Stimulated activated CD4-positive, alpha-beta T cell treated with anti-CD3 and anti-CD28 coated beads, TNF-alpha, amount 100 ng/mL, for 1 hour (primary cell): ENCODE measurements at places on chromosomes 11 and 22.

GRCh38 chr11:102836290-102836875, 7.0 kb downstream of the MMP3 start:
- no peak for DNase-seq

DNA sequence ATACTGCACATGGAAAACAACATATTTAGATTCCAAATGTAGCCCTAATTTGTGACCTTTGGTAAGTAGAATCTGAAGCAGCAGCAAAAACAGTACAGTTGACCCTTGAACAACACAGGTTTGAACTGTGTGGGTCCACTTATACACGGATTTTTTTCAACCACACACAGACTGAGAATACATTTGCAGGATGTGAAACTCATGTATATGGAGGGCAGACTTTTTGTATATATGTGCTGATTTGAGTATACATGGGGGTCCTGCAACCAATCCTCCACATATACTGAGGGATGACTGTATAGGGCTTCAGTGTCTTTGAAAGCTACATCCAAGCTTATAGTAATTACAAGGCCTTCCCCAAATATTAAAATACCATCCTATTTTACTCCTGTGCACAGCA, 120.5 kb downstream of the MPPED2 start:
- DNase-seq = no peak

GRCh38 chr22:48068323-48068885, 1306.0 kb downstream of the TBC1D22A start:
- DNase-seq = no peak

DNA sequence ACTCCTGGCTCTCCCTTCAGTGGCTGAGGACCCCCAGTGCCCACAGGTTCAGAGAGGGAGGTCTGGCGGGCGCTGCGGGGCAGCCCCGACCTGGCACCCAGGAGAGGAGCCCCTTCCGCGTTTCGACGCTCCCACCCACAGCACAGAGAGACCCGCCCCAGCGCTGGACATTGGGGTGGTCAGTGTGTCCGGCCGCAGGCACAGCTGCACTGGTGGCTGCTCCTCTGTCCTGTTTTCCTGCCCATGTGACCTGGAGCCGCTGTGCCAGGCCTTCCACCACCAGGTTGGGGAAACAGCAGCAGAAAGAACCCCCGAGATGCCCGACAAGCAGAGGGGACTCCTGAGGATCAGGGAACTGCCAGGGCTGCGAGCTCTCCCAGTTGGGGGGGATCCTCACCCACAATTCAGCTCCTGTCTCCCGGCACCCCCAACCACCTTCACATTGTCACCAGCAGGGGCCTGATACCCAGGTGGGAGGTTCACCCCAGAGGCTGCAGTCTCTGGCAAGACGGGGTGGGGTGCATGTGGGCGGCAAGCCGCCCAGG, 13.6 kb downstream of the KRTAP5-5 start:
- DNase-seq = no peak

- no peak for DNase-seq
Measured at GRCh38 chr11:126279191-126279590, 3.7 kb upstream of the TIRAP start.

- no peak for DNase-seq
Measured at GRCh38 chr11:72103754-72104167, 664 bp upstream of the LAMTOR1 start.

- DNase-seq = no peak
Measured at GRCh38 chr11:19853016-19853415, 140.4 kb downstream of the NAV2 start.

- DNase-seq = no peak
Measured at GRCh38 chr11:48127521-48128183, 89.0 kb upstream of the OR4B1 start.

- DNase-seq = no peak
Measured at GRCh38 chr11:128779036-128779435, 85.2 kb downstream of the FLI1 start.

- DNase-seq = no peak
Measured at GRCh38 chr11:27656320-27656719, 43.9 kb downstream of the BDNF start.

DNA sequence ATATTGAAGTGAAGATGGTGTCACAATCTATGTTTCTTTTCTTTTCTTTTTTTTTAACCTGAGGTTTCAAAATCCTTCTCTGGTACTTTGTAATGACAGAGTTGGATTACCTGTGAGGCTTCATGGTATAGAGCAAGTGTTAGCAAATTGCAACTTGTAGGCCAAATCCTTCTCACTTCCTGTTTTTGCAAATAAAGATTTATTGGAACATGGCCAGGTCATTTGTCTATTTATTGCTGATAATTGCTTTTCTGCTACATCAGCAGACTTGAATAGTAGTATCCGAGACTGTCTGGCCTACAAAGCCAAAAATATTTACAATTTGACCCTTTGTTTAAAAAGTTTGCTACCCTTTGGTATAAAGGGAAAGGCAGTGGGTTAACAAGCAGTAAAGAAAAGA, 1059.4 kb upstream of the CCDC90B start:
- DNase-seq = no peak

DNA sequence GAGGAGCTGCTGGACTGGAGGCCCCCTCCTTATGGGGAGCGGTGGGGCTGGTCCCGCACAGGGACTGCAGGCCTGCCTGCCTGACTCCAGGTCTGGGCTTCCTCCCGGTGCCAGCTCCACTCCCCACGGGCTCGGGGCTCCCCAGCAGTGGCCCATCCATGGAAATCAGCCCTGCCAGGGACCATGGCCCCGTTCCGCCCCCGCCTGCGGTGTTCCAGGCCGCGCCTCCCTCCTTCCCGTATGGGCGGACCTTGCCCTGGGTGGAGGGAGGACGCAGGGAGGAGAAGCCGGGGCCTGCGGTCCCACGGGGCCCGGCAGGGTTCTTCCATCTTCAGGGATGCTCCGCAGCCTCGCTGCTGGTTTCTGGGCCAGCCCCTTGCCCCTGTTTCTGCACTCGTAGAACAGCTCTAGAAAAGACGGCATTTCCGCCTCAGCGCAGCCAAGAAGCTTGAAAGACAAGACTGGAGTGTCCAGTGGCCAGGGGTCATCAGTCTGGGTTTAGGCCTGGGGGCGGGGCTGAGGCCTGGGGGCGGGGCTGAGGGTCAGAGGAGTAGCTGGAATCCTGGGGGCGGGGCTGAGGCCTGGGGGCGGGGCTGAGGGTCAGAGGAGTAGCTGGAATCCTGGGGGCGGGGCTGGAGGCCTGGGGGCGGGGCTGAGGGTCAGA, 1330.6 kb downstream of the BRD1 start:
- no peak for DNase-seq

GRCh38 chr11:22920939-22921565, 60.8 kb upstream of the CCDC179 start:
- no peak for DNase-seq

DNA sequence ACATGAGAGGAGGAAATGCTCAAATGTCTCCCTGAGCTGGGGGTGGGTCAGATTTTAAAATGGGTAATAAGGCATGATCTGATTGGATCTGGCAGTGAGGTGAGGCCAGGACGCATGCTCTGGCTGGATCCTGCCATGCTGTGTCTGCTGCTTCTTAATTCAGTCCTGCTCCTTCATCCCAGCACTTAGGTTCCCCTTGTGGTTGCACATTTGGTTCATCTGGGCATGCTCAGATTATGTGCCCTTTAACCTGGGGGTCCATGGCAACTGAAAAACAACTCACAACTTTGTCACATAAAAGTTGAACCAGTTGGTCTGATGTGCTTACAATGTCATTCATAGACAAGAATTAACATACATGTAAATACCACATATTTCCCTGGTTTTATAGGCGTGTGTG, 67.9 kb downstream of the PIWIL4 start:
- DNase-seq = no peak

GRCh38 chr11:95680169-95680929, 109.2 kb downstream of the FAM76B start:
- DNase-seq = no peak

DNA sequence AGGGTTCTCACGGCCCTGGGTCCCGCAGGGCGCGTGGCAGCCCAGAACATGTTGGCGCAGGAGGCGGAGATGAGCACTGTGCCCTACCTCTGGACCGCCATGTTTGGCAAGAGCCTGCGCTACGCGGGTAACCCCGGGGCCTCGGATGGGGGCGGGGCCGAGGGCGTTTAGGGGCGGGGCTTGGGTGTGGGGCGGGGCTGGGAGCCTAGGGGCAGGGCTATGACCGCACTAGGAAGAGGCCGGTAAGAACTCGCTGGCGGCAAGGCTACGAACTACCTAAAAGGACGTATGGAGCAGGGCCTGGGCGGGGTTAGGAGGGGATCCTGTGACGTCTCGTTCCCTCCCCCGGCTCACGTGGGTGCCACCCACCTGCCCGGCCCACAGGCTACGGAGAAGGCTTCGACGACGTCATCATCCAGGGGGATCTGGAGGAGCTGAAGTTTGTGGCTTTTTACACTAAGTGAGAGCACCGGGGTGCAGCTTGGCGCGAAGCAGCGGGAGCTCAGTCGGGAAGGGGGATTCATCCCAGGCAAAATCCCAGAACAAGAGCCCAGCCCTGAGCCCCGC, 2.8 kb upstream of the LZTR1 start:
- DNase-seq = no peak

DNA sequence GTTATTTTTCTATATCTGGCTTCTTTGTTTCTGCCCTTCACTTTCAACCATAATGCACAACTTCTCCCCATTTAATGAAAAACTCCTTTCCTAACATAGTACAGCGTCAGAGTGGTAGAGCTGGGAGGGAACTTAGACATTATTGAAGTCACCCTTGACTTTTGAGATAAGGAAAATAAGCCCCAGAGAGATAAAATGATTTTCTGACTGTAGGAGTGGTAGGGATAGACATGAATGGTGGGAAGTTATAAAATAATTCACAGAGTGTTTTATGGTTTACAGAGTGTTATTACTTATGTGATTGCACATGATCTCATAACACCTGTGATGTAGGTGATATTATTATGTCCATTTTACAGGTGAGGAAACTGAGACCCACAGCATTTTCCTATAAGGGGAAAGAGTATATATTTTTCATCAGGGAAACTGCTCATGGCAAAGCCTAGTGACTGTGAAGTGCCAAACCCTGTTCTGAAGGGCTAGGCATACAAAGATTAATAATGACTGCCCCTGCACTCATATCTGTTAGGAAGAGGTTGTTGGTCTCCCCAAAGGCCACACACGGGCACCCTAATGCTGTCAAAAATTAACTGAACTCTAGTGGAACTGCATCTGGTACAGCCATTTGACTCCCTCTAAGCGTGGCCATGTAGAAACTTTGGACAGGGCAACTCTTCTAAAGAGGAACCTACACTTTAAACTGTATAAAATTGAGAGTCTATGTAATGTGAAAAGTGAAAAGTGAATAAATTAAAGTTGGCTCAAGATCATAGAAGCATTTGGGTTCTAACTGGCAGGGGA, 61.1 kb upstream of the PICALM start:
- DNase-seq = no peak

DNA sequence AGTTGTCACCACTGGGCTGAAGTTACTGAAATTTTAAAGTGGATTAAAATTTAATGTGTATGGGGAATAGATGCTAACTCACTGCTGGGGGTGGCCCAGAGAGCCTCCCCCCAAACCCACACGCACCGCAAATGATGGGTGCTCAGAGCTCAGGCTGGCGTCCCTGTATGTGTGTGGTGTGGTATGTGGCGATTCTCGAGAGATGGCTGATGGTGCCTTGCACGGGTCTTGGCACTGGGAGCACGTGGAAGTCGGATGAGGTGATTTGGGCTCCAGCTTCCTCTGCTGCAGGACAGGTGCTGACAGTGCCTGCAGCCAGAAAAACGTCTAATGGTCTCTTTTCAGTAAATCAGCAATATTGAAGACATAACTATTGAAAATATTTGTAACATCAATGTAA, 1473.3 kb downstream of the TBC1D22A start:
- no peak for DNase-seq

- DNase-seq = no peak
Measured at GRCh38 chr11:30535818-30536217, 50.3 kb downstream of the MPPED2 start.

DNA sequence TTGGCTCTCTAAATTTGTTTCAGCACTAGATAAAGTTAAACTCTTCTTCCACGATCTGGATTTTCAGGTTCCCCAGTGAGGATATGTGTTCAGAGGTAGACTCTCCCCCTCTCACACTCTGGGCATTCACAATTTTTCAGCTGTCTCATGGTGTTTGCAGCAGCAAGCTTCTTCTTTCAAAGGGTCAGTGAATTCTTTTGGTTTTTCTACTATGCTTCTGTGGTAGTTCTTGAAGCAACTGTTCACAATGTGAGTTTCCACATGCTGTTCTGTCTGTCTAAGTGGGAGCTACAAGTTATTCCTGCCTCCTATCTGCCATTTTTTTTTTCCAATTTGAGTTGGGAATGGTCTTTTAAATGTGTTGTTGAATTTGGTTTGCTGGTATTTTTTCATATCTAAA, 25.4 kb downstream of the CNTF start:
- DNase-seq = no peak

- no peak for DNase-seq
Measured at GRCh38 chr11:11430431-11430830, 77.4 kb upstream of the CSNK2A3 start.

DNA sequence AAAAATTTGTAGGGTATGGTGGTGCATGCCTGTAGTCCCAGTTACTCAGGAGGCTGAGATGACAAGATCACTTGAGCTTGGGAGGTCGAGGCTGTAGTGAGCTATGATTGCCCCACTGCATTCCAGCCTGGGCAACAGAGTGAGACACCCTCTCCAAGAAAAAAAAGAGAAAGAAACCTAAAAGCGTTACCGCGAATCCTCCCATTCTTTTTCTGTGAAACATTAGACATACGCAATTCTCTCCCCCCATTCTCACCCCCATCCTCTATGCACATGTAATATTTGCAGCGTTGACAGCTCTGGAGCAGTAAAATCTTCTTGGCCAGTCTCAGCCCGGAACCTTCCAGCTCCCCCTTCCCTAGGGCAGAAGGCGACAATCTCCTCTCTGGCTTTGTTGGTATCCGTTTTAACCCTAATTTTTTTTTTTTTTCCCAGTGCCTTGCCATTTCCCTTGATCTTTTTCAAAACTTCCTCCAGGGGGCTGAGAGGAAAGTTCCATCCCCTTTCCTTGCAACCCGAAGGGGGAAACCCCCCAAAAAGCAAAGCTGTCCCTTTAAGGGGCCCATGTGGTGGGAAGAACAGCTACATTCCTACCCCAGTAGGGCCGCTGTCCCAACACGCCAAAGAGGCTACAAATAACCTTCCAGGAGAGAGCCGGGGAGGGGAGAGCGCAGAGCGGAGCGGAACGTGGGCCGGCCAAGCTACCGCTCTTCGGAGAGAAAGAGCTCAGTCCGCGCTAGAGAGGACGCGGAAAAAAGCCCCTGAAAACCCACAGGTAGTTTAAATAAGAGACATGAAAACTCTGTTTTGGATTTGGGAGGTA, 1.9 kb downstream of the LRP4 start:
- DNase-seq = no peak
